Psoas muscle (tissue), 8 donors: ENCODE measurements at places on chromosomes 5 and 9. TPM values are rescaled to one million over a fixed set of nuclear protein-coding genes. Genes with fewer than 3 reads are reported as not detected.

DNA sequence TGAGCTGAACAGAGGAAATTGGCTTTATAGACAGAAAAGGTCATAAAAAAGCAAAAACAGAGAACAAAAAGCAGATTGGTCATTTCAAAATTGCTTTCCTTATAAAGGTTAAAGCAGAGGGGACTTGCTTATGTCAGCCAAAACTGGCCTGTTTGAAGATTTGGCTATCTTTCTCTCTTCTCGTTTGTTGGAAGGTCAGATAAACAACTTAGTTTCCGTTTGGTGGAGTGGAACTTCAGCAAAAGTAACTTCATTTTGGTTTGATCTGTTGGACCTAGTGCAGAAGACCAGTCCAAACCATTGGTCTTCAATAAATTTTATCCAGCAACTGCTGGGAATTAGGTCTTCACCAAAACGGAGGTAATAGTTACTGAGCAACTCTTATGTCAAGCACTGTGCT, 45.1 kb upstream of the HMGCS1 start:
- no peak for DNase-seq

- peak; percentile 24 for DNase-seq
These were observed 16.9 kb downstream of the TMEM174 start for GRCh38 chr5:73189871-73190376.

DNA sequence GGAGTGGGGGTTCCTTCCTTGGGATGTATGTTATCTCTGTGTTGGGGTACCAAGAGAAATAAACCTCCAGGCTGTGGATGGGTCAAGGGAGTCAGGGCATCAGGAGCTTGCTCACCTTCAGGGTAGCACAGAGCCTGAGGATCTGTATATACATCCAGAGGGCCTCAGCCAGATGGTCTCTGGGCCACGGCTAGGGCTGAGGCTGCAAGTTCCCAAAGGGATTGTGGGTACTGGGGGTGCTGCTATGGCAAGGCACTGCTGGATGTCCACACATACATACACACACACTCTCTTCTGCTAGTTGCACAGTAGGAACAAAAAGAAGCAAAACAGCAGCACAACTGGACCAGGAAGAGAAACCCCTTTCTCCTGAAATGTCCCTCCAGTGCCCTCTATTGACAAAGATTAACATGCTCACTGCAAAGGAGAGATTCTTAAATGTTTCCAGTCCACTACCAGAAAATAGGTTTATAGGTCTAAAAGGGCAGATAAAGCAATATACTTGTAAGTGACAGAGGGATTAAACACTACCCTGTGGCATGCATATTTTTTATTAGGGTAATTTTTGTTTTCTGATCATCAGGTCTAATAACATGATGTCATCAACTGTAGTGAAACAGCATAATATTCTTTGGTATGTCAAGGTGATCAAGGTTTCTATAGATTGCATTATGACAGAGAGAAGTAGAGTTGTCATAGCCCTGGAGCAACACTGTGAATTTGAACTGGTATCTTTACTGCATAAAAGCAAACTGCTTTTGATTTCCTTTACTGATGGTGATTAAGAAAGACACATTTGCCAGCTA, 56.3 kb upstream of the KCNN2 start:
- no peak for DNase-seq

The REEP2 gene
- polyA plus RNA-seq, result 3.4 TPM

The GPR21 gene
- not detected for polyA plus RNA-seq

DNA sequence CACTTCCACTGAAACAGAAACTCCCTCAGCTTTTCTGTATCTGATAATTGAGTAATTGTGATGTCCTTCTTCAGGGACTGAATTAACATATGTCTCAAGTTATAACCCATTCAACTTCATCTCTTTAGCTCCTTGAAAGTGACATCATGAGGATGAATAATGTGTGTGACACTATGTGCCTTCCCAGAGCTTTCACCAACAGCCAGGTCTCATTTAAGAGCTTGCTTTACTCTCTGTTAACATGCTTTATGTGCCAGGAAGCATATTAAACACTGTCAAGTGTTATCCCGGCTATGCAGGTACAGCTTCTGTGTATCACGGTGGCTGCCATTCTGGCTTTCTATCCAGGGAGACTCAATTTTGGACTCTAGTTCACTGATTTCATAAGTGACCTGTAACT, 799.9 kb downstream of the CDH12 start:
- no peak for DNase-seq

The ISL1 gene
- polyA plus RNA-seq, result 0.01 TPM

- no peak for DNase-seq
These were observed 12.0 kb upstream of the C9 start for GRCh38 chr5:39376293-39376714.

- DNase-seq, result no peak
These were observed 562.8 kb downstream of the PTPRD start for GRCh38 chr9:10050016-10050415.

The ARSI gene
- polyA plus RNA-seq, result not detected

The CAMK2A gene
- 19.4 TPM for polyA plus RNA-seq

The CFAP90 gene
- not detected for polyA plus RNA-seq

The FBP1 gene
- polyA plus RNA-seq, result 0.24 TPM

The GMCL2 gene
- polyA plus RNA-seq, result not detected

The GABRB2 gene
- 0.06 TPM for polyA plus RNA-seq

DNA sequence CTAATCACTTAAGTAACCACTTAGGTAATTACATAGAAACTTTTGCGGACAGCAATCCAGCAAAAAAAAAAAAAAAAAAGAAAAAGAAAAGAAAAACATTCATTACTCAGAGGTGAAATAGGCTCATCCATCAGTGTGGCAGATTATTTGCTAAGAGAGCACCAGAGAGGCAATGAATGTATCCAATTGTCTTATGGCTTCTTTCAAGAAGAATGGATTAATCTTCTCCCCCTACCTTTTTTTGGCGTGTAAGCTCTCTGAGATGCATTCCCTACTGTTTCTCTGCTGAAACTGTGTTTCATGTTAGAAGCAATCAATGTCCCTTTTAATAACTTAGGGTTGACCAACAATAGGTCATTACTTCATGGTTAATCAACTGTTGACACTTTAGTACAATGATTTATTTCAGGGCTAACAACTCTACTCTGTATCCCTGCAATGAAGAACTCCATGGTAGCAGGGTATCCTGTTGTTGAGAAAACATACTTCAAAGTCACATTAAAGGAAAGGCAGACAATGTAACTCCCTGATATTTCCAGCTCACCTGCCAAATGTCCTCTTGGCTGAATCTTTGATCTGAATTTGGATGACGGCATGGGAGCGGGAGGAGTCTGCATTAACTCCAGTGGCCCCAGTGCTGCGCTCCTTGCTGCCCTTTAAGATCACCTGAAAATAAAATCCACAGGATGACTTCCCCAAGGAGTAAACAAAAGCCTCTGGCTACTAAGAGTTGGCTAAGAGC, 57.6 kb downstream of the KIF24 start:
- DNase-seq, result no peak

DNA sequence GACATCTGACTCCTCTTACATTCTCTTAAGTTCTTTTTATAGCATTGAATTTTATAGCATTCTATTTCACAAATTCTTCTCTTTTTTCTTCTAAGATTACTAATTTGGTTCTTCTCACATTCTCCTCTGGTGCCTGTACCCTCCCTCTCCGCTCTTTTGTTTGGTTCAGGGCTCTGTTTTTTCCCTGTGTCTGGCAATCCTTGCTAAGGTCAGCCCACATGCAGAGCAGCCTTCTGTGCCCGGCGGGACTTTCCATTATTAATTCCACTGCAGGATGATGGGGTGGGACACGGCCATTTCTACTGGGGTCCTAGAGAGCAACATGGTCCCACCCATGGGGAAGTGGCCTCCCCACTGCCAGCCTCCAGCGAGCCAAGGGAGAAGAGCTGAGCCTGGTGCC, 9.8 kb upstream of the TRAF2 start:
- DNase-seq, result no peak

GRCh38 chr5:177496727-177497291, 595 bp downstream of the PDLIM7 start:
- peak; percentile 87 for DNase-seq

GRCh38 chr9:83598487-83598886, 24.5 kb upstream of the IDNK start:
- DNase-seq, result no peak
